Bronchus fibroblast of lung (primary cell): ENCODE measurements at places on chromosomes 3 and 15. TPM values are rescaled to one million over a fixed set of nuclear protein-coding genes. Genes with fewer than 3 reads are reported as not detected.

The CISH gene
- 1.2 and 2.1 TPM in 2 replicates for total RNA-seq

The RSL24D1 gene
- 72.4 and 92.6 TPM in 2 replicates for total RNA-seq

The DOCK3 gene
- under 0.01 TPM in 2 replicates for total RNA-seq

The A4GNT gene
- not detected in 2 replicates for total RNA-seq

The HRG gene
- total RNA-seq, result not detected in 2 replicates

The RRP9 gene
- total RNA-seq, result 33.3 and 34.5 TPM in 2 replicates

The CHRFAM7A gene
- 0.15 TPM in 1 of 2 replicates, not detected in the other for total RNA-seq

The DGKG gene
- 0.50 TPM in 1 of 2 replicates, not detected in the other for total RNA-seq

The GOLGA8Q gene
- not detected in 2 replicates for total RNA-seq

The EPM2AIP1 gene
- 5.5 and 7.0 TPM in 2 replicates for total RNA-seq

The PLCH1 gene
- total RNA-seq, result 0.30 TPM in 1 of 2 replicates, not detected in the other

The ATRIP gene
- total RNA-seq, result 8.1 and 9.4 TPM in 2 replicates

The ROPN1B gene
- not detected in 2 replicates for total RNA-seq

The FOXB1 gene
- total RNA-seq, result not detected in 2 replicates

The CNTN3 gene
- total RNA-seq, result 0.45 and 0.84 TPM in 2 replicates

The UROC1 gene
- not detected in 2 replicates for total RNA-seq

The PROK2 gene
- total RNA-seq, result not detected in 2 replicates

The CCR9 gene
- not detected in 2 replicates for total RNA-seq
